Spinal cord (tissue), 10 donors: ENCODE measurements at places on chromosomes 5 and 9.

- DNase-seq = no peak
Observed at GRCh38 chr9:4442806-4443205, 47.5 kb upstream of the SLC1A1 start.

DNA sequence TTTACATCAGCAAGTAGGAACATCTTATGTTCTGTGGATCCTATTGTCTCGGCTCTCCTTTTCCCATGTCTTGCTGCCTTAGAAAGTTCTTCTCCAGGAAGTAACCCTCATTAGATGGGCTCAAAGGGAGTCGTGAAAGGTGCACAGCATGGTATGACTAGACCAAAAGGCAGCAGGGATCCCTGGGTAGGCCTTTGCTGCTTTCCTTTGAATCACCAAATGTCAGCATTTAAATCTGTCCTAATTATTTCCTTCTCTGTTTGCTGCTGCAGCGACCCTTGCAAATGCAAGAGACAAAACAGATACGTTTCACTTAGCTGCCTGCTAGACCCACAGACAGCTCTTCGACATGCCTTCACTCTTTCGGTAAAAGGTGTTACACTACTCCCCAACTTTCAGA lies 218.4 kb downstream of the ACTL7B start:
- DNase-seq = no peak

GRCh38 chr9:24451346-24451745 lies 94.4 kb downstream of the IZUMO3 start:
- no peak for DNase-seq

- DNase-seq = peak; percentile 15
Observed at GRCh38 chr5:56319526-56320181, 86.5 kb upstream of the ANKRD55 start.
